ENCODE measurements at places on chromosomes 16 and 17.

DNA sequence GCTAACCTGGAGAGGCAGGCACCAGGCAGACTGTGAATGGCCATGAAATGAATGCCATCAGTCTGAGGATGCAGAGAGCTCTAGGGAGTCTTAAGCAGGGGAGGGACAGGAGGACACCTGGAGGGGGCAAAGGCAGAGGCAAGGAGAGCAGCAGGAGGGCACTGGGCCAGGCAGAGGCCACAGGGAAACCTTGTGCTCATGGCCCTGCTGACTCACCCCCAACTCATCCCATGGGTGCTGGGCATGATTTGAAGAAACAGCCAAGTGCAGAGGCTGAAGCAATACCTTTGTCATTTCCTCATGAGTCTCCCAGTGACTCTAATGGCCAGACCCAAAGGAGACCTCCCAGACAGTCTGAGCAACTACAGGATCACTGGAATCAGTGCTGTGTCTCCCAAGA is 141.4 kb downstream of the TMEM132E start:
- no peak for DNase-seq

DNA sequence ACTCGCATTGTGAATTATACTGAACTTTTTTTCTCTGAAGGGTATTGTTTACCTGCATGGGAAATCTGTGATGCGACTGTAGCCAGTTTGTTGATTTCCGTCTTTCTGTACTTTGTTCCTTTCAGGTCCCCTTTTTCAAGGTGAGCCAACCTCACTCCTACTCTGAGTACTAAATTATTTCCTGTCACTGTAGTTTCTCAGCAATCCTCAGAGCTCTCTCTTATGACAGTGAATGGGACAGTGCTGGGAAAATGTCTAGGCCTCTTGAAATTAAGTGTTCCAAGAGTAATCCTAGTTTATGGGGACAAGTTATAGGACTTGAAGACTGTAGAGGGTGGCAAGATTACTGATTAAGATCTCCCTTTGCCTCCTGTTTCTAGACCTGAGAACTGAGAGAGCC is 167.6 kb downstream of the CNTNAP4 start:
- DNase-seq, result no peak

DNA sequence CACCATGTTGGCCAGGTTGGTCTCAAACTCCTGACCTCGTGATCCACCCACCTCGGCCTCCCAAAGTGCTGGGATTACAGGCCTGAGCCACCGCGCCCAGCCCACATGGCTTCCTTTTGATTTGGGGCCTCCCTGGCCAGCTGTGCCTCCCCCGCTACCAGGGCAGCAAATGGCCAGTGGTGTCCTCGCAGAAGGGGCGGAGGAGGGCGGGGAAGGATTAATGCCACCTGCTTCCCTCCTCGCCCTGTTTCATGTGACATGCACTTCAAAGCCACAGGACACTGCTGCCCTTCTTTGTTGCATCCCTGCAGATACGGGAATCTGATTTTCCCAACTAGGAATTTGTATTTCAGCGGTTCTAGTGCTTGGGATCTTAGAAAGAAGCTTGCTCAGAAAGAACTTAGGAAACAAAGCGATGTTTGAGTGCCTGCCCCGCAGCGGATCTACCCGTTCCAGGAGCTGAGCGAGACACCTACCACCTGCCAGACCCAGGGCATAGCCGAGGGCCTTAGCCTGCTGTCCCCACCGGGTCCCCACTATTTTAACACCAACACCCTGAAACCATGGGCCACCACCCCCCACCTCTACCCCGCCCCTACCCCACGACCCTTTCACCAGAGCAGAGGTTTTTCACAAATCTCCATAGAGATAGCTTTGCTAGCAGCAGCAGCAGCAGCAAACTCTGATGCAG is 37.7 kb upstream of the CCDC182 start:
- no peak for DNase-seq

GRCh38 chr17:48596735-48597527 is 3.4 kb upstream of the HOXB5 start:
- DNase-seq, result no peak

- DNase-seq, result no peak
Observed at GRCh38 chr16:81243942-81244341, 5.5 kb downstream of the BCO1 start.

GRCh38 chr16:495127-495748 is 32.3 kb upstream of the CAPN15 start:
- DNase-seq, result peak; percentile 29

DNA sequence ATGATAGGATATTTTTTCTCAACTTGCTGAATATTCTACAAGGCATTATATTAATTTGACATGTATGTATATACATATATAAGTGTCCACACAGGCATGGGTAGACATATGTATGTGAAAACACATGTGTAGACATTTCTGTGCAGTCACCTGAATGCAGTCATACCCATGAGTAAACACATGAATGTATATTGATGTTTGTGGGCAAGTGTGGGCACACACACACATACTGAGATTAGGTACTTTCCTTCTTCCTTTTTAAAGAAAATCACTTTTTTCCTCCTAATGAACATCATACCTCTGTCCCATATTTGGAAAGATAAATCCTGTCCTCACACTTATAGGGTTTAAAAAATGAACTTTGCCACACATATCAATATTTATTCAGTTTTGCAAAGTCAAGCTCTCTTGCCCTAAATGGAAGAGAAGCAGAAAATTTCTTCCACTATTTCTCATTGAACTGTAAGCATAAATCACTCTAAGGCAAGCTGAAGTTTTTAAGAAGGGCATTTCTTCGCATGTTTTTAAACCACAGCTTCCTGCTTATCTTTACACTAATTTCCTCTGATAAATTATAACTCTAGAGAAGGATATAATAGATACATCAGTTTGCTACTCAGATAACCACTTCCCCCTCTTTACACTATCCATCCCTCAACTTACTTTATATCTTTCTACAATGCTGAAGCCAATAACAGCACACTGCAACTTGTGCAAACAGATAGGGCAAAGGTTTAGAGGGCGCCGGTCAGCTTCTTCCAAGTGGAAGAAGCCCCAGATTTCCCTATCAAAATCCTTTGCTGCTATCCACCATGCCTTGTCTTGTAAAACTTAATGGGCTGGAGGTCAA is 49.6 kb upstream of the LRRC37A3 start:
- DNase-seq, result no peak

DNA sequence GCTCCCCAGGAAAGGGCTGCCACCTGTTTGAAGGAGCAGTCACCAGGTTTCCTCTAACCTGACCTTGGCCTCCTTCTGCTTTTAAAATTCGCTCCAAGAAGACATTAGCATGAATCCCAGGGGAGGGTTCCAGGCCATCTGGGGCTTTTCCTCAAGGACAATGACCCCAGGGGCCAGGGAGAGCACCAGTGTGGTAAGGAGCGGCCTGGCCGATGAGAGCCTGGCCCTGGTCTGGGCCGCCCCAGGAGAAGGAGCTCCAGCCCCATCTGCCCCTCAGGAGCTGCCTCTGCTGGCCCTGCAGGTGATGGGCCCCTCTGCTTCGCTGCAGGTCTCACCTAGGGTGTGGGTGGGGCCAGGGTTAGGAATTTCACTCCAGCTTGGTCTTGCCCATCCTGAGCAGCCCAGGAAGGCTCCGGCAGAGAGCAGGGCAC is 209.2 kb upstream of the TNRC6C start:
- no peak for DNase-seq
